ENCODE measurements at places on chromosomes 6 and 20.

- no peak for DNase-seq
Measured at GRCh38 chr6:71480577-71480976, 192.0 kb downstream of the OGFRL1 start.

GRCh38 chr6:129748212-129748900 is 38.4 kb upstream of the ARHGAP18 start:
- DNase-seq = peak; percentile 68

DNA sequence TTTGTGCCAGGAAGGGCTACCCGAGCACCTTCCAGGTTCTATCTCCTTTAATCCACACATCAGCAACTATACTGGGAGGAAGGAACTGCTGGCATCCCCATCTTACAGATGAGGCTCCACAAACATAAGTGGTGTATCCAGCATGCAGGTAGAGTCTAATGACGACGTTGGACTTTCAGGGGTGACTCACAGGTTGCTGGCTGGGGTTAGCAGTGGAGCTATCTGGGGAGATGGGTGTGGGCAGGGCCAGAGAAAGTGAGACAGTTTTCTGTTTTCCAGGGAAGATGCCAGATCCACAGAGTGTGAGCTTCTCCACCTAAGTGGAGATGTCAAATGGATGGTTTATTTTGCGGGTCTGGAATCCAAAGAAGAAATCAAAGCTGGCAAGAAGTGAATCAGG is 31.8 kb downstream of the CDH22 start:
- no peak for DNase-seq

- DNase-seq = no peak
Measured at GRCh38 chr6:80728830-80729229, 622.4 kb downstream of the BCKDHB start.

DNA sequence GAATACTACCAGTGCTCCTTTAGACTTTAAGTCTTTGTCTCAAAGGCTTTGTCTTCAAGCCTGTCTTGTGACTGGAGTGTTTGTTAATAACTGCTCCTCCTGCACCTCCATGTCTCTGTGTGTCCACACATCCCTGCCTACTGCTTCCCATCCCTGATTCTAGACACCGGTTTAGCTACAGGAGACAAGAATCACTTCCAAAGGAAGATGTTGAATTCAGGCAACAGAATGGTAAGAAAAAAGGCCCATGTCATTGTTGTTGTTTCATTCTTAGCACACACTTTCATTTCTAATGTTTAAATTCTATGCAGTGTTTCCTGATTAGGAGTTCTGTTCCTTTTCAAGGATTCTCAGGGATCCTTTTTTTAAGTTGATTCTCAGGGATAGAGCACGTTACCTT is 293.6 kb upstream of the STXBP5 start:
- no peak for DNase-seq

DNA sequence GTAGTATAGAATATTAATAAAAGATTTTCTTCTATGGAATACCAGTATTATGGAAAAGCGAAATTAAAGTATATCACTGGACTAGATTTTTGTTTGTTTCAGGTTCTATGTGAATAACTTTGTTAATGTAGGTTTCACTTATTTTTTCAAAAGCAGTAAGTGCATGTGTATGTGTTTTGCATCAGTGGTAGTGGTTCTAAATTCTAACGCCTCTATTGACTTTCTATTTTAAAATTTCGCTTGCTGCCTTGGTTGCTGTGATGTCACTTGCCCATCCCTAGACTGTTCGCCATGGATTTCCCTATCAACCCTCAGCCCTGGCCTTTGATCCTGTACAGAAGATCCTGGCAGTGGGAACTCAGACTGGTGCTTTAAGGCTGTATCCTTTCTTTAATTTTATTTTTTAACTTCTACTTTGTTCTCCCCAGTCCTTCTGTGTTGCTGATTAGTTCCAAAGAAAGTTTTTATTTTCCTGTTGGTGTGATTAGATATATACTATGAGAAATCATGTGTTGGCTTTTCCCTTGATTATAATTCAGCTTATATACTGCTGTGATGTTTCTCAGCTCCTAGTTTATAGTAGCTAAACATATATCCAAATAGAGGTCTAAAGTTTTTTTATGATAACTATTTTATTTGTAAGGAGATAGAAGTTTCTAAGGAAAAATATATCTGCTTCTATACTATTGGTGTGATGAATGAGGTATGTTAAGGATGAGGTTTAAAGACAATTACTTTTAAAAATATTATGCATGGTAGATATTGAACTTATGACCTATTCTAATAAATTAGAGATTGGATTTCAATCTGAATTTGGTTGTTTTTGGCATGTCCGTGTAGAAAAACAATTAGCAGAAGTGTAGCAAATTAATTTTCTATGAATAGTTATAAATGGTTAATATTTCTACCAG is 1.7 kb downstream of the STXBP5 start:
- DNase-seq = no peak

DNA sequence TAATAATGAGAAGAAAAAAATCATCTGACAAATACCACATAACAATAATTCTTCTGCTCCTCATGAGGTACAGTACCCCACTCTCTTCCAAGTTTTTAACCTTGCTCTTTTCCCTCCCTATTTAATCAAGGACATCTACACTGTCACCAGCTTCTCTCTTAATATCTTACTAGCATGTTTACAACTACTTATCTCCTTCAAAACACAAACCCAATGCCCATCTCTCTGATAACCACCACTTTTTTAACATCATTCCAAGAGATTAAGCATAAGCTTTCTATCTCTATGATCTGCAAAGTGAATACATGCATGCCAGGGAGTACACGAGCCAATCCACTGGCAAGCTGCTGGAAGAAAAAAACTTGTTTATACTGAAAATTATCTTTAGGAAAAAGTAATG is 10.3 kb downstream of the CEP85L start:
- DNase-seq = no peak

- no peak for DNase-seq
Measured at GRCh38 chr6:166619912-166620311, 7.1 kb downstream of the RPS6KA2 start.

DNA sequence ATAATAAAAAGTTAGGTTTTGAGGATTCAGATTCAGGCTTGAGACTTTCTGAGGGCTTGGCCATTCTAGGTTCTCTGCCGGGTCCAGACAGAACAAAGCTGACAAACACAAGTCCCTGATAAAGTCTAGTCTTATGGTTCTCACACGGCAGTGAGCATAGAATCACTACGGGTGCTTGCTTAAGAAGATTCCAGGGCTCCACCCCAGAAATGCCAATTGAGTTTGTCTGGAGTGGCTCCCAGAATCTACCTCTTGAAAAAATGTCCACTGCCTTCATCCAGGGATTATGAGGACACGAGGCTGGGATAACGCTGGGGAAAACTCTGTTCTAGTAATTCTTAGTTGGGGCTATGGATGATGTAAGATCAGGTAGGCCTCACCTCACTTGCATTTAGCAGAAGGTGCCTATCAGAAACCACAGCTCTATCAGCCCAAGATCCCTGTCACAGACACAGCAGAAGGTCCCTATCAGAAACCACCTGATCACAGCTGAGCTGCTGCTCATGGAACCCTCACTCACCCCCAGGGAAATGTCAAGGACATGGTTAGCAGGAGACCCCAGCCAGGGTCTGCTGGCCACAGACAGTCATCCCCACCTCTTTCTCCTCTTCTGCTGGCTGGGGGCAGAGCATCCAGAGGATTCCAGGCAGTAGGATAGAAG is 52.3 kb downstream of the RAB44 start:
- DNase-seq = no peak

DNA sequence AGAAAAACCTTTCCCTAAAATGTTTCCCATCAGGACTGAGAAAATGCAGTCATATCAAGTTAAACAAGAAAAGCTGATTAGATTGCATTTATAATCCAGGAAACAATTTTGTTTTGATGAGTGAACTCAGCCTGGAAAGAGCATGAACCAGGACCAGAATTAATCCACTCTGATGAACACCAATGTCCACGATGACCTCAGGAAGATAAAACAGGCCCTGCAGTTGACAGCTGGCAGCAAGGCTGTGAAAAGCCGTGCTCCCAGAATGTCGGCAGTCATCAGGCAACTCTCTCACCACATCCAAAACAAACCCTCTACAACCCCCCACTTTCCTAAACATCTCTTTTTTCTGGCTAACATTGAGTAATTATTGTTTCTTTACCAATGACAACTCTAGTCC is 74.0 kb upstream of the PROKR2 start:
- no peak for DNase-seq

DNA sequence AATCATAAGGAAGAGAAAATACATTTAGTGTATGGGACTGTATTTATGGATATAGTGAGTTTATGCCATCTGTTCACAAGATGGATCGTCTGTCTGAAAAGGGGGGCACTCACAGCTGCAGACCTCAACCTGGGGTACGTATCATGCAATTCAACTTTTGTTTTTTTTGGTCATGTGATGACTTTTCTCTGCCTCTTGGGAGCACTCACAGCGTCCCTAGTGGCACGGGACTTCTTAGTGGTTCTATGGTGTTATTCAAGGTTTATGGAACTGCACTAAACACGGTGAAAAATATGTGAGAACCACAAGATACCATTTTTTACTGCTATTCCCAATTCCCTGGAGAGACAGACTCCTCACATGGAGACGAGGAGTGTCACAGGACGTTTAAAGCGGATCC is 60.4 kb upstream of the MPC1 start:
- no peak for DNase-seq

- DNase-seq = no peak
Measured at GRCh38 chr6:5507131-5507681, 245.9 kb downstream of the FARS2 start.

GRCh38 chr6:65229825-65230224 is 477.2 kb downstream of the EYS start:
- DNase-seq = no peak

GRCh38 chr6:21070620-21071019 is 522.9 kb upstream of the SOX4 start:
- no peak for DNase-seq

DNA sequence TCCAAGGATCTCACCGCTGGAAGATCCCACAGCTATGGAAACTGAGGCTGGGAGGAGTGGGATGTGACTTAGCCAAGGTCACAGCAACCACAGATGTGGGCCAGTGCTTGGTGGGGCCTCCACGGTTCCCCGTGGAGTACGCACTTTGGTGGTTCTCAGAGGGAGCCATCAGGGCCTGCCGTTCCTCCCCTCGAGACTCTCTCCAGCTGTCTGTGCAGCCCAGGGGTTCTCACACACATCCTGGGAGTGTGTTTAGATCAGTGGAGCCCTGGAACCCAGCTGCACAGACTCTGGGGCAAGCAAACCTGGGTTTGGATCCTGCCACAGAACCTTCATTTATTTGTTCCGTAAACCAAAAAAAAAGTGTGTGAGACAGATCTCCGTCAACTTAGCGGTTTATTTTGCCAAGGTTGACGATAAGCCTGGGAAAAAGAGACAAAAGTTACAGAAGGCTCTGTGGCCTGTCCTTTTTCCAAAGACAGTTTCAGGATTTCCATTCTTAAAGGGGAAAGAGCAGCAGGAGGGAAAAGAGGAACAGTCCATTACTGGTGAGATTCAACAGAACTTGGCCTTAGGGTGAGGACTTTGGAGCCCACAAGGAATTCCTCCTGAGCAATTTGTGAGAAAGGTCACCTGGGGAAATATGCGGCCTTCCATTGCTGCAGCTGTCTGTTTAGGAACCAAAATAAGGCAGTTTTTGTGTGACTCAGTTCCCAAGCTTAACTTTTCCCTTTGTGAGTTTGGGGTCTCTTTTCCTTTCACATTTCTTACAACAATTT is 13.6 kb upstream of the MYMX start:
- no peak for DNase-seq

- DNase-seq = no peak
Measured at GRCh38 chr6:46899659-46900058, 22.1 kb downstream of the ADGRF5 start.

- DNase-seq = no peak
Measured at GRCh38 chr6:48817333-48818051, 645.6 kb downstream of the MMUT start.

DNA sequence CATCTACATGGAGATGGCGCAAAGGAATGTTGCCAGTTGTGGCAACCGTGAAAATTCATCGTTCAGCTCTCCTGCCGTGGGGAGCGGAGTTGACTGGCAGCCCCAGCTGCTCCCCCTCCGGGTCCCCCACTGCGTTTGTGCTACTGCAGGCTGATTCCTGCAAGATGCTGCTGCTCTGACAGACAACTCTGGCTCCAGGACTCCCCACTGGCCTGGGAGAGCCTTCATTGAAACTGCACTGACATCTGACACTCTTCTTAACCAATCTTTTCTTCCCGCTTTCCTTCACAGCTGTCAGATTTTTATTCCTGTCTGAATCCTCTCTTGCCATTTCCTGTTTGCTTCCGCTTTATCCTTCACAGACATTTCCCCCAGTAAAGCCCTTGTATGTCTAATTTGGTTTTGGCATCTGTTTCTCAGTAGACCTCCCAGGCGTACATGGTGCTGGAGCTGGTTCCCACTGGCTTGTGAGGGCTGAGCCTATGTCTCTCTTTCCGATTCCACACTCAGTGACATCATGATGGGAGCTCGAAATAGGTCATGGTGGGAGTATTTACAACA is 9.5 kb upstream of the ATRN start:
- no peak for DNase-seq

DNA sequence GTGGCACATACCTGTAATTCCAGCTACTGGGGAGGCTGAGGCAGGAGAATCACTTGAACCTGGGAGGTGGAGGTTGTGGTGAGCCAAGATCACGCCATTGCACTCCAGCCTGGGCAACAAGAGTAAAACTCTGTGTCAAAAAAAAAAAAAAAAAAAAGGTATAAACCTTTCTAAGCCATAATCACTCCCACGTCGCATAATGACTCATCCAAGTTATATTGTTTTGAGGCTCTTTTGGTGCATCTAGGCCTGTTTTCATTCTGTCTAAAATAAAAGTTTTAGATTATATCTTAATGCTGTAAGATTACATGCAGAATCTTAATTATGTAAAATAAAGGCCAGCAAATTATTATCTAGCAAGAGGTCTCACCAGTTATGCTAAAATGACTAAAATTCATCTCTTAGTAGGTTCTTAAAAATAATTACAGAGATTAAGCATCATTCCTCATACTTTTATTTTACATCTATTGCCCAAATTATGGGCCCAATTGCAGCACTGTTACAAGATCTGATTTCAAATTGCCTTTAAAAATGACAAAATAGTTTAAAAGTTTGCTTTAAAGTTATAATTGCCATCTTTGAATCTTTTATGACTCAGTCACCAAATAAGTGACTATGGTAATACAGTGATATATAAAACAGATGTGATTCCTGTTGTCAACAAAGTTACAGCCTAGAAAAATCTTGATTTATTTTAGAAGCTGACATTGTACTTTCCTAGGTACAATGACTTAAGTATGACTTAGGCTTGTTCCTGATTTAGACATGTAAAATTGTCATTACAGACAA is 10.4 kb upstream of the SUMO4 start:
- no peak for DNase-seq

Measured in CD4-positive, alpha-beta T cell treated with Interleukin-1 beta for 1 hour (primary cell).